Activated naive CD8-positive, alpha-beta T cell treated with anti-CD3 and anti-CD28 coated beads, Interleukin-2, amount 10 ng/mL, durations not matched to agents 7 days and 5 days (primary cell): ENCODE measurements at places on chromosomes 2 and 18. TPM values are rescaled to one million over a fixed set of nuclear protein-coding genes. Genes with fewer than 3 reads are reported as not detected.

IL36G gene
- not detected for total RNA-seq

GALR1 gene
- total RNA-seq, result not detected

STK17B gene
- 483 TPM for total RNA-seq

RAB27B gene
- total RNA-seq, result 1.4 TPM

NDC80 gene
- total RNA-seq, result 66.0 TPM

RAB1A gene
- 55.5 TPM for total RNA-seq

SLC35G4 gene
- not detected for total RNA-seq

ACADL gene
- not detected for total RNA-seq

DNA sequence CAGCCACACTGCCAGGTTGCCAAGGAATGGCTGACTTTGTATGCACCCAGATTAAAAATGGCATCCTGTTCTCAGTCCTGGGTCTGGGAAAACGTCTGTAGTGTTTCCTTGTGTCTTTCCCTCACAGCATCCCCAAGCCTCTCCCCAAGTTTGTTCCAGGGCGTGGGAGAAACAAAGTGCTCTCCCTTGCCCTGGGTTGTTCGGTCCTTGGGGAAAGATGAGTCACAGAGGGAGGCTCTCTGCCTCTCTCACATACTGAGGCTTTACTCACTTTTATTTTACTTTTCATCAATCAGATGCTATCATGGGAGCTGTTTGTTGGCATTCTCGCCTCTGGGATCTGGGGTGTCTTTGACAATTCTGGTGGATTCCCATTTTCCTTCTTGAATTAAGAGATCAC is 492.3 kb downstream of the XIRP2 start:
- no peak for DNase-seq

DNA sequence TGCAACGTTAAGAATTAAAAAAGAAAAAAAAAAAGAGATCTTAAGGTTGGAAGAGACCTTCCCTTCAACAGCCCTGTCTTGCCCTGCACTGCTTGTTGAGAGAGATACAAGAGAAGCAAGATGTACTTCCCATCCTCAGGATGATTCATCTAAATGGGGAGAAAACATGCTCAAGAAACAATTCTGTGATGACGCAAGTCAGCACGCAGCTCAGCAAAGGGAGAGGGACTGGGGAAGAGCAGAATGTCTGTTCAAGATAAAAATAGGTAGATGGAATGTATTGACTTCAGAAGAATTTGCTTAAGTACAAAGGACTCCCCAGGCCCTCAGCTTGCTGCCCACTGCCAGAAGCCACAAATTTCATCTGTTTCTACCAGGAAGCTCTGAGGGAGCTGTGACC is 198.2 kb upstream of the SPRED2 start:
- DNase-seq, result no peak

GRCh38 chr18:42906761-42907160 is 208.7 kb downstream of the RIT2 start:
- DNase-seq, result no peak

DNA sequence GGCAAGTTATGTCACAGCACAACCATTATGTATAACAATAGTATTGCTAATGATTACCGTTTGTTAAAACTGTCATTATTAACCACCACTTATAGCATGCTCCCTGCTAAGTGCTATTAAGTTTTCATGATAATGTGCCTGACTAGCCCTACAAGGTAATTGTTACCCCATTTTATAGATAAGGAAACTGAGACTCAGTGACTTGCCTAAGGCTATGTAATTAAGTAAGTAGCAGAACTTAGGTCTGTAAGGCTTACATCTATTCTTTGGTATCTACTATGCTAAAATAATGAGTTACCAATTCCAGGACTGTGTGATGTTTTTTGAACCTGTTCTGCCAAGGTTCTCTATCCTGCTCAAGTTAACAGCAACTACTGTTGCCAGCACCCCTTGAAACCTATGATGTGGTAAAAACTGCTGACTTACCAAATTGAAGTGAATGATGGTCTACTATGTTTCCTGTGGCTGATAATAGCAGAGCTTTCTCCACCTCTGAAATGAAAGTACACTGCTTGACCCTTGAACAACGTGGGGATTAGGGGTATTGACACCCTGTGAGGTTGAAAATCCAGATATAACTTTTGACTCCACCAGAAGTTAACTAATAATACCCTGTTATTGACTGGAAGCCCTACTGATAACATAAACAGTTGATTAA is 18.2 kb downstream of the ACVR2A start:
- DNase-seq, result no peak

GRCh38 chr2:237075749-237076599 is 9.7 kb upstream of the COPS8 start:
- no peak for DNase-seq

DNA sequence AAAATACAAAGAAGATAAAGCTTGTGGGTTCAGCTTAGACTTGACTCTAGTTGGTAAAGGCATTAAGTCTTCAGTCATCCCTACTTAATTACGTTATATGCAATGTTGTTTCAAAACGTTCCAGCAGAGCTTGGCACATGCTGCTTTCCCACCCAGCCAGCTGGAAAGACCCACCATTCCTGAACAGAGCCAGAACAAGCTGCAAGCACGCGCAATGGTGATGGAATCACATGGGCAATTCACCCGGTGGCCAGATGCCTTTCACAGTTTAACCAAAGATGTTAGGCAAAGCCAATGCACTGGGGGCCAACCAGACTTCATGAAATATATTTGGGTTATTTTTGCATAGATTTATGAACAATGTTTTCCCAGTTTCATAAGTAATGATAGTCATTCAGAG is 123.4 kb upstream of the CDH20 start:
- no peak for DNase-seq

DNA sequence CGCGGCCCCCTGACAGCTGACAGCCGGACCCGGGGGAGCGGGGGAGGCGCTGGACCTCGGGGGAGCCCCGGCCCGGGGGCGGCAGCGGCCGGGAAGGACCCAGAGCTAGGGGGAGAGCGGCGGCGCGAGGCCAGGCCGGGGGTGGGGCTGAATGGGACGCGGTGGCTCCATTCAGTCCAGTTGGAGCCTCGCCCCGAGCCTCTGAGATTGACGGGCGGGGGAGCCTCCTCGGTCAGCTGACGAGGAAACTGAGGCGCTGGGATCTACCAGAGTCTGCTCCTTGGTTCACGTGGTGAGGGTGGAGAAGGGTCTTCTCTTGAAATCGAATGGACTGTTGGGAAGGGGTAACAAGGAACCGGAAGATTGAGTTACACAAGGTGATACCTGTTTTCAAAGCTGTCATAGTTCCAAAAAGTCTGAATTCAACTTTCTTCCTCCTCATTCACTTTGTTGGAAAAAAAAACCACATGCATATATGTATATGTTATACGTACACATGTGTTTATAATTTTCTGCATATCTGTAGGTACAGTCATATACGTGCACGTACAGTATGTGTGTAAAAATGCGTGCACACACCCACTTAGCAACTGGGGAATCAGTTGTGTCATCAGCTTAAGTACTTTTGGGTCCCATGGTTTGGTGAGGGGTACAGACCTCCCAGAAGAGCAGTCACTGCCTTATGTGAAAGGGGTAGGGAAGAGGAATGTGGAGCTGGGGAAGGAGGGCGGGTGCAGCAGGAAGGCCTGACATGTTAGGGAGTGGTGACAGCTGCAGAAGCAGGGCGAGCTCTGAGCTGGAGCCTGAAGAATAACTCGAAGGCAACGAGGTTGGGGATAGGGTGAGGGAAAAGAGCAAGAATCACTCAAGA is 628 bp downstream of the PPP1R7 start:
- DNase-seq, result no peak

DNA sequence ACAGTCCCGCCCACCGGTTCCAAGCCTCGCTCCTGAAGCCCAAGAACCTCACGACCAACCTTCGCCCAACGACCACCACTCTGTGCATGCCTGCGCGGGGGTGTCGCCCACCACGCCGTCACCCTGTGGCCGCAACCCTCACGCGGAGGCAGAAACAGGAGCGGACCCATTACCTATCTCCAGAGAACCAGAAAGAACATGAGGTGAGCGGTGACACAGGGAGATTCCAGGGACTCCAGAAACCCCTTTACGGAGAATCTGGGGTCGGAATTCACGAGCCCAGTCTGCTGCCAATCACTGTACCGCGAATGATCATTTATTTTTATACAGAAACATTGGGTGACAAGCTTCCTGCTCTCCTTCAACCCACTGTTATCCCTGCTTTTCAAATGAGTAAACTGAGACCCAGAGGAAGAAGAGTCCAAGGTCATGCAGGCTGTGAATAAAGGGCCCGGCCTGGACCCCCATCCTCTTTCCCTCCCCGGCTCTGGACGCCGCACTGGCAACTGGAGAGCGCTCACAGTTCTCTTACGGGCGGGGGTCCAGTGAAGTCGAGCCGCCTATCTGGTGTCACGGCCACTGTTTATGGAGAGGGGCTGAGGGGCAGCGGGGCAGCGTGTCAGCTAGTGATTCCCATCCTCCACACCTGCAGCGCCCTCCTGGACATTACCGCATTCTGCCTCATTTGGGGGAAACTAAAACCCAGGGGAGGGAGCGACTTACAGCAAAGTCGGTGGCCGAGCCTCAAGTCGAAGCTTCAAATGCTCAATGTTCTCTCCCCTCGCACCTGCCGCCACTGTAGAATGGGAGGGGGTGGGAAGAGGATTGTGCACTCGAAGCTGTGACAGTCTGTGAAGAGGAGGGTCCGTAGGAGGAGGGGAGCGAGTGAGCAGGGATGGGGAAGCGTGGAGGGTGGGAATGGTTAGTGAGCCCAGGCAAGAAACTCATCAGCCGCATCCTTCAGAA is 723 bp upstream of the SLC30A3 start:
- no peak for DNase-seq

DNA sequence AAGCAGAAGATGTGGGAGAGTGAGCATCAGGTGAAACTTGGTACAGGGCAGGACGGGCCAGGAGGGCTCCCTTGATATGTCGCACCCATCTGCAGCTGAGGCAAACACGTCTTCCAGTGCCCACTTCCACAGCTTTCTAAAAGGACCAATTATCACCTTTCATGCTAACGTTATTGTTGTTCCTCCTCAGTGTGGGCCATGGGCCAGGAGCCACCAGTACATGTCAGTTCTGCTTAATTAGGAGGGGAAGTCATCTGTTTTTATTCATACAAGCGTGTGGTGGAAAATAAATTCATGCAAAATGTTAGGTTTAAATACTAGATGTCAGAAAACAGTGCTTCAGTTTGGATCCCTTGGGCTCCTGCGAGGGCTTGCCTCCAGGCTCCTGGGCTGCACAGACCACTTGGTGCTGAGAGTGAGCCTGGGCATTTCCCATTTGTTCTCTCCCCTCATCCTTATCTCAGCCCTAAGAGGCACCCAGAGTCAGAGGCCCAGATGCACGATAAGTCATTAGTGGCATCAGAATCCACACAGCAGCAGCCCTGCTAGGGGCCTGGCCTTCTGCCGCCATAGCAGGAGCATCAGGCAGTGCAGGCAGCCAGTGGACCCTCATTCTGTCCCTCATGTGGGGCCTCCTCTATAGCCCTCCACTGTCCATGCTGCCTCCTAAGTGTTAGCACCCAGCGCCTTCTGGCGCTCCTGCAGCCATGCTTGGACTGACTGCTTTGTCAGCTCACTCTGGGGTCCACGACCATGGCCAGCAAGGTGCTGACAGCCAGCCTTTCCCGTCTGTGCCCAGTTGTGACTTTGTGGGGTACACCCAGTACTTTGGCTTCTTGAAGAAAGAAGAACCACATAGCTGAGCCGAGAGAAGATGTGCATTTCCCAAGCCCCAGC is 539.8 kb upstream of the RAB6C start:
- no peak for DNase-seq

- DNase-seq, result no peak
Measured at GRCh38 chr2:205792908-205793307, 110.6 kb downstream of the NRP2 start.

DNA sequence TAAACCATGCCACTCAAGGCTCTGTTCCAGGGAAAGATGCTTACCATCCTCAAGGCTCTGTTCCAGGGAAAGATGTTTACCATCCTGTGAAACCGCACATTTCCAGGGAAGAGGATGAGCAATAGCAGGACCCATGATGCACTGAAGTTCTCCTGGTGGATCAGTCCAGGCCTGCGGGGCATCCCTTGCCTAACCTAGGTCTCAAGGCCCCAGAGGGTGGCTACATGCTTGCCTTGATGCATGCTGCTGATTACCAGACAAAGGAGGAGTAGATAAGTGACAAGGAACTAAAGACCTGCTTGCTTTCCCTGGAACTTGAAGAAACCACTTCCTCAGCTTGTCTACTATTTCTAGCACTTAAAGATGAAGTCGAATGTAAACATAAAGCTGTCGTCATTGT is 111.0 kb upstream of the LINC00305 start:
- DNase-seq, result no peak

- DNase-seq, result no peak
Measured at GRCh38 chr2:145864501-145864900, 1344.6 kb upstream of the ZEB2 start.

GRCh38 chr2:200944467-200945394 is 18.7 kb downstream of the ORC2 start:
- no peak for DNase-seq
